ENCODE measurements at places on chromosomes 13 and 19. TPM values are rescaled to one million over a fixed set of nuclear protein-coding genes. Genes with fewer than 3 reads are reported as not detected.

The MEIS3 gene
- polyA plus RNA-seq = 30.5 TPM

The OVOL3 gene
- not detected for polyA plus RNA-seq

The SIGLEC10 gene
- polyA plus RNA-seq = 0.66 TPM

The ANKLE1 gene
- polyA plus RNA-seq = 1.6 TPM

The MCEMP1 gene
- polyA plus RNA-seq = 0.26 TPM

The CYP4F22 gene
- 0.96 TPM for polyA plus RNA-seq

The GSX1 gene
- polyA plus RNA-seq = not detected

The ZFR2 gene
- 1.5 TPM for polyA plus RNA-seq

The ATP8A2 gene
- polyA plus RNA-seq = 6.3 TPM

The MED16 gene
- 46.5 TPM for polyA plus RNA-seq

The RFPL4A gene
- not detected for polyA plus RNA-seq

The ZNF66 gene
- polyA plus RNA-seq = 6.1 TPM

The CFAP97D2 gene
- not detected for polyA plus RNA-seq

The ACP7 gene
- polyA plus RNA-seq = 0.23 TPM

The NEK5 gene
- polyA plus RNA-seq = 3.4 TPM

The MAP4K1 gene
- polyA plus RNA-seq = 2.0 TPM

The UNC13A gene
- 0.17 TPM for polyA plus RNA-seq

The CRX gene
- polyA plus RNA-seq = 0.11 TPM

The KCNRG gene
- 1.7 TPM for polyA plus RNA-seq

The CEACAM7 gene
- not detected for polyA plus RNA-seq

The IGFL1 gene
- polyA plus RNA-seq = not detected

The NHLRC3 gene
- 70.6 TPM for polyA plus RNA-seq

The LILRB3 gene
- 1.8 TPM for polyA plus RNA-seq

The EXOC3L2 gene
- 4.4 TPM for polyA plus RNA-seq

The CD209 gene
- 1.5 TPM for polyA plus RNA-seq

The ADM5 gene
- polyA plus RNA-seq = 0.79 TPM

The TMEM255B gene
- polyA plus RNA-seq = 5.6 TPM

The TUBB4A gene
- polyA plus RNA-seq = 47.2 TPM

The TYROBP gene
- polyA plus RNA-seq = 11.7 TPM

The GPR4 gene
- polyA plus RNA-seq = 3.5 TPM

The SHC2 gene
- 39.6 TPM for polyA plus RNA-seq

The KLK14 gene
- polyA plus RNA-seq = 0.14 TPM

The SIAH3 gene
- polyA plus RNA-seq = 0.72 TPM

The CEACAM5 gene
- polyA plus RNA-seq = 0.06 TPM

The ADGRE2 gene
- 1.0 TPM for polyA plus RNA-seq

The DIRAS1 gene
- polyA plus RNA-seq = 3.2 TPM

The METTL21C gene
- polyA plus RNA-seq = 0.85 TPM

The AMER2 gene
- polyA plus RNA-seq = 0.32 TPM

The PBX4 gene
- polyA plus RNA-seq = 8.9 TPM

The ADGRE1 gene
- not detected for polyA plus RNA-seq

The INTS6 gene
- 41.1 TPM for polyA plus RNA-seq

The SHISA7 gene
- 0.13 TPM for polyA plus RNA-seq
